Activated CD4-positive, alpha-beta T cell treated with anti-CD3 and anti-CD28 coated beads for 24 hours (primary cell): ENCODE measurements at places on chromosomes 6 and 20.

DNA sequence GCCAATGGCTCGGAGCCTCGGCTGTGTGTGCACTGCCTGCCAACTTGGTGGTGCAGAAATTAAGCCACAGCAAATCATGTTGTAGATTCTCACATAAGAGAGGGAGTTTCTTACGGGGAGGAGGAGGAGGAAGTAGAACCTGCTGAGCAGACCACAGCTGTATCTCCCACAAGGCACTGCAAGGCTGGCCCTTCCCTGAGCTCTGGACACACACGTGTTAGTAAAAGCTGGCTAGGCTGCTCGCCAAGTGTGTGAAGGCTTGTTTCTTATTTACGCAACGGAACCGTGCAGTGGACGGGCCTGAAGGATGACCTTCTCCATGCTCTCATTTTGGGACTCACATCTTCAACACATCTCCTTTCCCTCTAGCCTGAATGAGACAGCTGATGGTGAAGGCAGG, 15.7 kb upstream of the QKI start:
- no peak for DNase-seq

GRCh38 chr20:19073584-19074218, 138.7 kb upstream of the SLC24A3 start:
- DNase-seq: no peak

DNA sequence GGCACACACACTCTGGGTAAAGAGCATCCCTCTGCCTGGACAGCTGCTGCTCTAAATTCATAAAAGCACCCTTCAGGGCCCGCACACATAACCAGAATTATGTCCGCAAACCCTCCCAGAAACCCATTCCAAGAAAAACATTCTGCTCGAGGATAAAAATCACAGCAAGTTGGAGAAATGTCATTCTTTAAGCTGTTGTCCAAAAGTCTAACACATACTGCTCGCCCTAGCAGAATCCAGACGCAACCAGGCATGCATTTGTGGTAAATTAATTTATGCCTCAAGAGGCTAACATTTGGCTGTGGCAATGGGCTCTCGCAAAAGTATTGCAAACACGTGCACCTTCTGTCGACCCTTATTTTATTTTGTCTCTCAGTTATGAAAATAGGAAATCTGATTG, 116.1 kb upstream of the INSM1 start:
- DNase-seq: no peak

GRCh38 chr6:48111143-48111506, at the start of gene PTCHD4:
Gene PTCHD4, minus strand, starts transcription at chr6:48111197. Its CDS starts 42,240 bp downstream, at chr6:48068957.
- DNase-seq: no peak

DNA sequence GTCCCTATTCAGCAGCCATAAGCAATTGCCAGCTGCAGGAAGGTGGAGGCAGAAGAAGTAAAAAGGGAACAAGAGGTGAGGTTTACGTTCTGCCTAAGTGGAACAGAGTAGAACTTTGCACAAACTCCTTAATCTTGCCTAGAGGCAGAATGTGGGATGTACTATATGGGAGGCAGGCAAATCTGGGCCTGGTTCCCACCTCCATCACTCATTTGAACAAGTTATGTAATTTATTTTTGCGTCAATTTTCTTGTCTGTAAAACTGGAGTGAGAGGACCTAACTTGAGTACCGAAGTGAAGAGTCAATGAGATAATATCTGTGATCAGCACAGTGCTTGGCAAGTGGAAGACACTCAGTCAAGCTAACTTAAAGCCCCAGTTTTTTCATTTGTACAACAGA, 2.0 kb upstream of the TPBG start:
- DNase-seq: no peak

GRCh38 chr6:30893666-30894065, 9.3 kb downstream of the DDR1 start:
- no peak for DNase-seq

- DNase-seq: no peak
These were observed 82.7 kb upstream of the TOP1 start for GRCh38 chr20:40945754-40946450.

GRCh38 chr6:32655203-32655710, 11.2 kb downstream of the HLA-DQB1 start:
- DNase-seq: no peak

DNA sequence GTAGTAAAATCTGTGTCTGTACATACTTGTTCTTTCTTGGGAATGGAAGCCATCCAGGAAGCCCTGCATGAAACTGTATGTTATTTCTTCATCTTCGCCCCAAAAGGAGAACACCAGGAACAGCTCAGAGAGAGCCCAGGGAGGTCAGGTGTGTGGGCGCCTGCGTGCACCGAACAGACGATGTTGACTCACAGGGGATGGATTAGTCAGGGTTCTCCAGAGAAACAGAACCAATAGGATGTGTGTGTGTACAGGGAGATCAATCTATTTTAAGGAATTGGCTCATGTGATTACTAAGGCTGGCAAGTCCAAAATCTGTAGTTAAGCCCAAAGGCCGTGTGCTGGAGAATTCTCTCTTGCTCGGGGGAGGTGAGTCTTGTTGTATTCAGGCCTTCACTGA, 45.7 kb downstream of the RNASET2 start:
- no peak for DNase-seq

GRCh38 chr20:37362821-37363220, 16.9 kb downstream of the SRC start:
- DNase-seq: no peak

GRCh38 chr6:66662196-66662595, 955.2 kb upstream of the EYS start:
- no peak for DNase-seq

DNA sequence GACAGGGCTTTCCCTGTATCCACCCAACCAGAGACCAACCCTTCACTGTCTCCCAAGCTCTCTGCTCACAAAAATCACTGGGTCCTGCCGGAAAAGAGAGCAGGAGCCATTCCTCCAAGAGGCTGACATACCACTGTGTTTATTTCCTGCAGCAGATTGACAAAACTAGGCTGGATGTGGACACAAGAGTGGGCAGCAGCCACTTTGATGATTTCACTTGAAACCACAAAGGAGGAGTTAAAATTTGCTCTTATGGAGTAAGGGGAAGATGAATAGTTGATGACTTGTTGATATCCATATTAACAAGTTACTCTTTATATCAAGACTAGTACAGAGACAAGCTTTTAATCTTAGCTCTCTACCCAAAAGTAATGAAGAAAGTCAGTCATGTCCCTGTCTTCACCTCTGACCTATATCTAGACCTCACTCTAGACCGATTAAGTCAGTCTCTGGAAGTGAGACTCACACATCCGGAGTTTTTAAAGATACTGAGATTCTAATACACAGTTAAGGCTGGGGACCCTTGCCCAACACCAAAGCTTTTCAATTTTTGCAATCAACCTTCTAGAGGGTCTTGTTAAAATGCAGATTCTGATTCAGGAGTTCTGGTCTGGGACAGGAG, 73.8 kb downstream of the SCML4 start:
- no peak for DNase-seq
